Cerebellar cortex (tissue), 1 donor: ENCODE measurements at places on chromosomes 6 and 20.
A peak's percentile ranks its signal among the peaks of the same experiment; 100 is the strongest.

GRCh38 chr20:49851991-49852390 is 39.4 kb downstream of the SLC9A8 start:
- no peak for DNase-seq

DNA sequence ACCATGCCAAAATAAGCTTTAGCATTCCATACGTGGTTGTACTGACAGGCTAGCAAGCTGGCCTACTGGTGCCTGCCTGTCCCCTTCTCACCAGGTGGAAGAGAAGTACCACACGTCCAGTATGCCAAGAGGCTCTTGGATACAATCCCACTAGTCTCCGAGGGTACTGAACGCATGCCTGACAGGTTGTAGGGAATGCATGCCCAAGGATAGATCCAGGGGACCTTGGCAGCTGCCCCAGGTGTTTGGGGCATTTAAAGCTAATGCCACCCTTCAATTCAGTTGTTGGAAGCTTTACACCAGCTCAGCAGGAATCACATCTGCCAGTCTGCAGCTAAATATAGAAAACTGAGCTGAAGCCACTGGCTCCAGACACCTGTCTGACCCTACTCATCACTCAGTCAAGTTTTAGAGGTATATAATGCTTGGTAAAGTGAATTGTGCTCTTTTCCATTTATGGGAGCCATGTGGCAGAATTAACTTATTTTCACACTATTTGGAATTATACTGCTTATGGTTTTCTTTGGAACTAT is 4.9 kb downstream of the TUBB2B start:
- DNase-seq, result no peak

DNA sequence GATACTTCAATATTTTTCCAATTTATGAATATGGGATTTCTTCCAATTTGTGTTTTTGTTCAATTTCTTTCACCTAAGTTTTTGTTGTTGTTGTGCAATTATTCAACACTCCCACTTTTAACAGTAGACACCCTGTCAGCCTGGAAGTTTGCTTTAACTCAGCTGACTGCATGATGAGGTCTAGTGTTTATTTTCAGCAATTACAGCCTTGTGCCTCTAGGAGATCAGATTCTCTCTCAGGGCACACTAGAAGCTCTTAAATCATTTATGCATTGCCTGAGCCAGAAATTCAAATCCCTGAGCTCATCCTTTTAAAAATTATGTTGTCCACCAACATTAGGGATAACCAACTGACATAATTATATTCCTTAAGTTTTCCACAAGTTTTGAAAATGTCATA is 85.7 kb downstream of the MRAP2 start:
- DNase-seq, result no peak

DNA sequence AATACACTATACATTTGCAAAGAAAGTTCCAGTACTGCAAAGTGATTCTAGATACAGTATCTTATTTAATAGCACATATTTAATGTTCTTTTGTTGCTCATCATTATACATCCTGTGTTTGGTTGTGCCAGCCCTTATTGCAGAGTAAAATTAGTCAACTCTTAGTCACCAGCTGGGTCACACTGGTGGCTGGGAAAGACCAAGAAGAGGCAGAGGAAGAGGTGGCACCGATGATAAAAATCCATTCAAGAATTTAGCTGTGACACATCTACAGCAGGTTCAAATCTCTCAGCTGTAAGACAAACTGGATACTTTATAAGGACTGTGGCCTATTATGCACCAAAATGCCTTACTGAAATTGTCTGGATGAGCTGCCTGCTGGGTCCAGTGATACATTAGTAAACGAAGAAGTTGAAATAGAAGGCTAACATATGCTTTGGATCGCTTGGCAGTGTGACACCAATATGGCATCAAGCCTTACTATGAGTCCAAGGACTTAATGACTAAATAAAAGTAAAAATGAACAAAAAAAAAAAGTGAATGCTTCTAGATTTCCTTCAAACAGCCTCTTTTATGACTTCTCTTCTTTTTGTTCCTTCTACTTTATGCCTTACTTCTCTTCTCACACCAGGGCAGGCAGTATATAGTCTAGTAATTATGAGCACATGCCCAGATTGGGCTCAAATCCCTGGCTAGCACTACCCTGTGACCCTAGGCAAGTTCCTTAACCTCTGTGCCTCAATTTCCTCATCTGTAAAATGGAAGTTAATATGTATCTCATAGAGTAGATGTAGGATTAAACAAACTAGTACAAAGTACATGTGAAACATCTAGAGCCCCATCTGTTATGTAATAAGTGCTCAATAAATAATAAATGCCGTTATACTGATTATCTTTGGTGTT is 29.4 kb upstream of the RNF8 start:
- DNase-seq, result peak; percentile 40

- DNase-seq, result no peak
These were observed 28.8 kb upstream of the CCND3 start for GRCh38 chr6:41970436-41970846.

GRCh38 chr20:2365666-2366065 is 15.0 kb upstream of the TGM6 start:
- DNase-seq, result no peak

GRCh38 chr6:16731478-16732051 is 29.7 kb downstream of the ATXN1 start:
- no peak for DNase-seq

GRCh38 chr20:46951840-46952497 is 57.3 kb downstream of the EYA2 start:
- no peak for DNase-seq

GRCh38 chr6:125834348-125834747 is 43.6 kb downstream of the NCOA7 start:
- DNase-seq, result no peak

DNA sequence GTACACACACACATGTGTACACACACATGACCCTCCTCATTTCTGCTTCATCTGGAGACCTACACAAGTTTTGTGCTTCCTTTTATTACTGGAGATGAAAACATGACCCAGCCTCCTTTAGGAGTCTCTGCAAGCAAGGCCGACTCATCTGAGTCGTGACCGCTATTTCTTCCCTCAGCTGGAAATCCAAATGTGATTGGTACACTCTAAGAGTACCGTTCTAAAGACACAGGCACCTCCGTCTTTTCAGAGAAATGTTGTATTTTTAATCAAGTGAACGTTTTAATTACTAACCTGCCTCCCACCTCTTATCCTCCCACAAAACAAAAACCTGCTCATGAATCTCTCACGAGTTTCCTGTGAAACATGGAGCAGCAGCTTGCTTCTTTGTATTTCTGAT is 63.0 kb downstream of the LAMP5 start:
- DNase-seq, result no peak

DNA sequence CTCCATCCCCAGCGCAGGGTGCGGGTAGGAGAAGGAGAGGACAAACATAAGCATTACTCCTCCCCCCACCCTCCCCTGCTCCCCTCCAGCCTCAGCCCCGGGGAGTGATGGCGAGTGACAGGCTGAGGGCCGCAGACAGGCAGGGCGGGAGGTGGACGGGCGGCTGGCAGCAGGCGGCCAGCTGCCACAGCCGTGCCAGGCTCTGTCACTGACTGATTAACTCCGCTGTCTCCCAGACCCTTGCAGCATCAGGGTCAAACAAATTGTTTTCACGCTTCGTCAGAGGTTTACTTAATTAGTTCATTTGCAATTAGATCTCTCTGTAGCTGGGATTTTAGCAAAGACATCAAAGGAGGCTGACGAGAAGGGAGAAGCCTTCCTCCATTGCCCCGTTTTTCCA is 41.9 kb downstream of the FOXP4 start:
- no peak for DNase-seq

GRCh38 chr20:8375898-8376297 is 243.8 kb downstream of the PLCB1 start:
- no peak for DNase-seq

- DNase-seq, result peak; percentile 42
These were observed 268.2 kb downstream of the CDC5L start for GRCh38 chr6:44655412-44656342.

GRCh38 chr6:107692351-107692750 is 131.8 kb downstream of the SCML4 start:
- DNase-seq, result no peak

GRCh38 chr6:221531-222349 is 70.5 kb upstream of the DUSP22 start:
- DNase-seq, result no peak

DNA sequence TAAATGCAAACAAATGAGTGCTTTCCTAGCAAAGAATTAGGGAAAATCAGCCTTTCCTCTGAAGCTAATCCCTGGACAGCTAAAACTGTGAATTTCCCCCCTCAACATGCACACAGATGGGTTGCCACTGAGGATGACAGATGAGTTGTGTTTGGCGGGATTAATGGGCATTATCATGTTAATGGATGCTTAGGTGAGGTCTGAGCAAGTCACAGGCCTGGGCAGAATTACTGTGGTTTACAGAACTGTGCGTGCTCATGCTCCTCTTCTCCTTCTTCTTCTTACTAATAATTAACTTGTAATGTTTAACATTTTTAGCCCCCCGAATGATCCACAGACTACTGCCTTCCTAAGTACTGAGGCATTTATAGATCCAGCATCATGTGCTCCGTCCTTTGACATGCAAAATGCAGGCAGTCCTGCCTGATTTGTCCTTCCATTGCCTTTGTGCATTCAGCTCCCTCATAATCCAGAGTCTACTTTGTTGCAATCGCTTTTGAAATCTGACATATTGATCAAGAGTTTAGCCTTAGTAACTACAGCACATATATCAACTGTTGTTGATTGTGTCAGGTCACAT is 753.4 kb upstream of the MMS22L start:
- no peak for DNase-seq

GRCh38 chr6:15502446-15503345 is 160.1 kb downstream of the DTNBP1 start:
- DNase-seq, result no peak

GRCh38 chr6:31878726-31879125 is at the start of gene SLC44A4:
Gene SLC44A4, minus strand, starts transcription at chr6:31878997. Its CDS starts 17 bp downstream, at chr6:31878980.
- no peak for DNase-seq

- no peak for DNase-seq
These were observed 45.0 kb upstream of the FUCA2 start for GRCh38 chr6:143556529-143556928.

DNA sequence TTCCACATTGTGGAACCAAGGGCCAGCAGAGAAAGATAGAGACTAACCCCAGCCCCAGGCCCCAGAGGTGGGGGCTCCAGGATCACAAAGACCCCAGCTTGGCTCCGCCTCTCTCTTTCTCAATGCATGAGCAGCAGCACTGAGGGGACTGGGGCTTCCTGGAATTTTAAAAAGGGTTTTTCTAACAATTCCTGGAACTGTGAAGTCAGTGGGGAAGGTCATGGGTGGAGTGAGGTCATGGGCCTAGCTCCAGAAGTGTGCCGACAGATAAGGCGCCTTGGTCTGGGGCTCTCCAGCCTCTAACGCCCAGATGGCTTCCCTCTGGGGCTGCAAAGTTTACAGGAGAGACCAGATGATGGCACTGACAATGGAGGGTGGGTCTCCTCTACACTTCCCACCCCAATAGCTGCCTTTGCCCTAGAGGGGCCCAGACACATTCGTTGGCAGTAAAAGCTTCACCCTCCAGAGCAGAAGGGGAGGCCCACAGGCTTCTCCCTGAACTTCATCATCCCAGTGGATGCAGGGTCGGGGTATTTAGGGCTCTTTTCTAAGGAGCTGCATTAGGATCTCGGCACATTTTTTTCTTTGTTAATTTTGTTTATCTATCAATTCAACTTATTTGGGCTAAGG is 46.9 kb upstream of the CD93 start:
- no peak for DNase-seq

- no peak for DNase-seq
These were observed 83.0 kb upstream of the CITED2 start for GRCh38 chr6:139457476-139457875.

GRCh38 chr6:11999246-11999645 is 12.9 kb upstream of the HIVEP1 start:
- DNase-seq, result no peak

DNA sequence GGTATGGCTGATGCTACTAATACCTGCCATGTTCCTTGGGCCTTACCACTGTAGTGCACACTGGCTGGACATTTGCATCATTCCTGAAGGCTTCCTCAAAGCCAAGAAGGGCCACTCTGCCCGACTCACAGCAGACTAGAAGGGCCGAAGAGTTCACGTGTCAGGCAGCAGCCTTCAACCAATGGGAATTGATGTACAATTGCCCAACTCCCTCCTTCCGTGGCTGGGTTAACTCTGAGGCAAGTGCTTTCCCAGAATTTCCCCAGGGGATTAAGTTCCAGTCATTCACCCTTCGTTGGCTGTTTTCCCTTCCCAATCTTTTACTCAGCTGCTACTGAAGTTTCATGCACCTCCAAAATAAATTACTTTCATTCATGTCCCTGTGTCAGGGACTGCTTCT is 29.8 kb downstream of the PSMB9 start:
- no peak for DNase-seq

- no peak for DNase-seq
These were observed 94.3 kb downstream of the INSM1 start for GRCh38 chr20:20462185-20462584.

GRCh38 chr6:97919631-97920030 is 636.6 kb upstream of the MMS22L start:
- no peak for DNase-seq

DNA sequence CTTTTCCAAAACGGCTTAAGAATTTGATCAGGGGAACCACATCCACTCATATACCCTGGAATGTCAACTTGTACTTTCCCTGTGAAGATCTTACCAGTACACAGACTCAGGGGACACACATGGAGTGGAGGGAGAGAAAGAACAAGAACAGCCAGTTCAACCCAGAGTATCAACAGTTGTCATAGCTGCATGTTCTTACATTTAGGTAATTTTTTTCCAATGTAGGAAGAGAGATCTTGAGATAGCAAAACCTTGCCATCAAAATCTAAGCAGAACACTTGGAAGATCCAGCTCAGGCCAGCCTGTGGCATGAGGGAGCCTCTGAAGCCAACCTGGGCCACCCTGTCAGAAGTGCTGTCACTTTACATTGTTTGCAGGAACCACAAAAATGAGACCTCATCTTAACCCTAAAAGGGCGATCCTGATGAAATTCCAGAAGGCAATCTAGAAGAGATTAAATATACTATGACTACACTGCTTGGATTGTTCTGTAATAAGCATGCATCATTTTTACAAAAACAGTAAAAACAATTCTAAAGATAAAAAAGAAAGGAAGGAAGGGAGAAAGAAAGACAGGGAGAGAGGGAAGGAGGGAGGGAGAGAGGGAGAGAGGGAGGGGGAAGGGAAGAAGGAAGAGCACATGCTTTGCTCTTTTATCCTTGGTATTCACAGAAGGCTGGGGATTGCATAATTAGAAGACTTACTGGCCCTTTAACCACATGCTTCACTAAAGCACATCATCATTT is 124.7 kb upstream of the TCF21 start:
- no peak for DNase-seq
